ENCODE measurements at places on chromosomes 7 and 10.

- peak; percentile 76 for DNase-seq
Measured at GRCh38 chr10:69492091-69492745, 41.0 kb downstream of the TSPAN15 start.

DNA sequence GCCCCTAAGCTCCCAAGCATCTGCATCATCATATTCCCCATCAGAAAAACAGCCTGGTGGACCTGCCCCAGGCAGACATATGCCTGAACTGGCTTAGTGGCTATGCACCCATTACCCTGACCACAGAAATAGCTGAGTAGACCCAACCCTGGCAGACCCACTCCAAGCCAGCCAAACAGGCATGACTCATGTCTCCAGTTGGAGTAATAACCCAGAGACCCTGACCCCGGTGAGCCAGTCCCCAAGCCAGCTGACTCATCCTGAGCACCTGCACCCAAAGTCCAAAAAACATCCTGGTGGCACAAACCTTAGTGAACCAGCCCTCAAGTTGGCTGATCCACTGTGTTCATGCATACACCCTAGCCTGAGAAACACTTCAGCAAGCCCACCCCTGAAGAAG is 555.9 kb downstream of the GRID1 start:
- no peak for DNase-seq

- no peak for DNase-seq
Measured at GRCh38 chr7:94050046-94050445, 45.9 kb upstream of the BET1 start.

GRCh38 chr7:42161719-42162118 is 75.3 kb downstream of the GLI3 start:
- DNase-seq, result no peak

DNA sequence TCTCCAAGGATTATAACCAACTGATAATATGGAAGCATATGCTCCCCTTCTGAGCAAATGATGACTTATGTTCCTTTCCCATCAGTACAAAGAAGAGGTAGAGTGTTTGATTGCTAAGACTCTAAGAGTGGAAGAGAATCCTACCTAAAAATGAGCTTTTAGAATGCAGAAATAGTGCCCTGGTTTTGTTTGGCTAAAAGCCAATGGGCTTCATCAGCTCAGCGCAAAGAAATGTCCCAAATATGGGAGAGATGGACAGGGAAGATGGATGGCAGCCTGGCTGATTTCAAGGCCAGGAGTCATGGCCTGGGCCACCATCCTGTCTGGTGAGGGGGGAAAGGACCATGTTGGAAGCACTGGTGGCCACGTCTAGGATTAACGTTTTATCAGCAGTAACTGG is 60.2 kb downstream of the GPR26 start:
- no peak for DNase-seq

- no peak for DNase-seq
Measured at GRCh38 chr7:131620673-131621609, 64.5 kb upstream of the PODXL start.

DNA sequence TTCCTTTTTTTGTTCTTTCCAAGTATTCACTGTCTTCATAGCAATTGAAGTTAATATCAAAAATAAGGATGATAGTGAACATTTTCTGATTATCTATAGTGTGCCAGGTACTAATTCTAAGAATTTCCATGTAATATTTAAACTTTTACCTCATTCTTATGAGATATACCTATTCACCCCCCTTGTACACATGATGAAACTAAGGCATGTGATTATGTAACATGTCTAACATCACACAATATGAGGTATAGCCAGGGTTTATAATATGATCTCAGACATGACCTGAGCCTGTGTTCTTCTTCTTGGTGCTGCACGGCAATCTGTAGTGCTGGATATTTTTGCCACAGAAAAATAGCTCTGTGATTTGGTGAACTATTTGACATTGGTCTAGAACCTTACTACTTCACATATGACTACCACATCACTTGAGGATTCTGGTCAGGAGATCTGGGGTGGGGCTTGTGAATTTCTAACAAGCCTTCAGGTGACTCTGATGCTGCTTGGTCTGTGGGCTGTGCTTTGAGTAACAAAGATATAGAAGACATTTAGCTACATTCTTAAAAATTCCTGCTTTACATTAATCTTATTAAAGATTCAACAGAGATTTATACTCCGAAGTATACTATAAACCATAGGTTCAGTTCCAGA is 79.1 kb downstream of the TRIM24 start:
- no peak for DNase-seq

- no peak for DNase-seq
Measured at GRCh38 chr7:137880432-137880831, 33.7 kb upstream of the DGKI start.

- no peak for DNase-seq
Measured at GRCh38 chr10:79487296-79488194, 24.8 kb upstream of the EIF5AL1 start.
